HTR-8/SVneo (cell line): ENCODE measurements at places on chromosomes 7 and 10.

GRCh38 chr7:17304926-17305325 lies 6.5 kb downstream of the AHR start:
- DNase-seq: peak; percentile 28

- DNase-seq: no peak
Measured at GRCh38 chr7:100620804-100621203, 8.5 kb downstream of the MOSPD3 start.

GRCh38 chr7:128458956-128459355 lies 3.3 kb downstream of the HILPDA start:
- DNase-seq: no peak

GRCh38 chr10:97165499-97165898 lies 20.3 kb downstream of the SLIT1 start:
- DNase-seq: no peak

- no peak for DNase-seq
Measured at GRCh38 chr10:95504246-95504691, 56.9 kb downstream of the SORBS1 start.

DNA sequence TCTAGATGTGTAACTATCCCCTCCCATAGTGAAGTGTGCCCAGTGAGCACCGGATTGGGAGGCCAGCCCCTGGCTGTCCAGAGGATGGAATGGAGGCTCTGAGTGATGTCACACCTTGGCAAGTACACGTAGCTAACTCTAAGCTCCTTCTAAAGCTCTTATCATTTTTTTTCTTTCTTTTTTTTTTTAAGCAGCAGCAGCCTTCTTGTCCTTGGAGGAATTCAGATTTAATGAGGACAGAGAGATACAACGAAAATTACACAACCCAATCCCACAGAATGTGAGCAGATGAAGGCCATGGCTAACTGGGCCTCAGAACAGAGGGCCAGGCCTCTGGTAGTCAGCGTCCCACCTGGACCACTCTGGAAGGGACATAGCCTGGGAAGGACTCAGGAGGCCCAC lies 11.3 kb downstream of the TNS3 start:
- DNase-seq: no peak

DNA sequence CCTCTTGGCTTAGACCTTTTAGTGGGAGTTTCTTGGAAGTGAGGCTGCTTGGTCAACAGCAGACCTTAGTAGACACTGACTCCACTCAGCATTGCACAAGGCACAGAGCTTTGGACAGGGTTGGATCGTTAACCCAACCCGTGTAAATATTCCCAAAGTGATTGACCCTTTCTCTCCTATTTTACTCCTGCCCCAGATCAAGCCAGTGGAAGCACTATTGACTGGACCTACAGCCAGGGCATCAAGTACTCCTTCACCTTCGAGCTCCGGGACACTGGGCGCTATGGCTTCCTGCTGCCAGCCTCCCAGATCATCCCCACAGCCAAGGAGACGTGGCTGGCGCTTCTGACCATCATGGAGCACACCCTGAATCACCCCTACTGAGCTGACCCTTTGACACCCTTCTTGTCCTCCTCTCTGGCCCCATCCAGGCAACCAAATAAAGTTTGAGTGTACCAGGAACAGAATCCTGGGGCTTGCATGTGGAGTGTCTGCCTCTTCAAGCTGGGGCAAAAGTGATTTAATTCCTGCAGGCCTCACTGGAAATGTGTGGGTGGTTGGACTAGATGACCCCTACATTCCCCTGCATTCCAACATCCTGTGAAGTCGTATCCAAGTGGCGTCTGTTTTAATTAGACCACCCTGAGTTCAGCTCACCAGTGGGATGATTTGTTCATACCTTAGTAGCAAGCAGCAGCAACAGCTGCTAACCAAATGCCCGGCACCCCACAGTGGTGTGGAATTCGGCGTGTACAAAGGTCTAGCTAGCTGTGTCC lies 7.5 kb downstream of the CPA1 start:
- DNase-seq: no peak

DNA sequence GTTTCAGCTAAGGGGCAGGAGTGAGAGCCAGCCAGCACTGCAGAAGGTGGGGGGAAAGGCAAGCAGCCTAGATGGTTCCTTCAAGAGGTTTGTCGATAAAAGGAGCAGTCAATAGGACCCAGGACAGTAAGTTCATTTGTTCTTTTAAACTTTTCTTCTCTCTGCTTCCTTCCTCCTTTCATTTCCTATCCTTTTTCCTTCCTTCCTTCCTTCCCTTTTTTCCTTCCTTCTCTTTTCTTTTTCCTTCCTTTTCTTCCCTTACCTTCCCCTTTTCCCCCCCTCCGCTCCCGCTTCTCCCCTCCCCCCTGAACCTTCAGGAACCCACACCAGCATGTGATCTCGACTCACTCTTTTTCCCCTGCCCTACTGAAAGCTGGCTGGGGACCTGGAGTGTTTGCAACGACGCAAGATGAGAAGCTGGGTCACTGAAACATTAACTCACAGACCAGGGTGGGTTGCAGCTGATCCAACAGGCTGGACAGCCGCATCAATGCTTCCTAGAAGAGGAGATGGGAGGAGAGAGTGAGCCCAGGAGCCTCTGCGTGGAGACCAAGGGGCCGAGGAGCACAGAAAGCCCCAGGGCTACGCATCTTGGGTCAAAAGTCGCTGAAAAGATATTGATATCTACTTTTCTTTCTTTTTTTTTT lies 103.4 kb upstream of the SDK1 start:
- DNase-seq: no peak

- DNase-seq: no peak
Measured at GRCh38 chr10:71697938-71698709, 21.5 kb downstream of the C10orf105 start.

GRCh38 chr10:46283580-46284285 lies 3.1 kb upstream of the ANTXRL start:
- no peak for DNase-seq

DNA sequence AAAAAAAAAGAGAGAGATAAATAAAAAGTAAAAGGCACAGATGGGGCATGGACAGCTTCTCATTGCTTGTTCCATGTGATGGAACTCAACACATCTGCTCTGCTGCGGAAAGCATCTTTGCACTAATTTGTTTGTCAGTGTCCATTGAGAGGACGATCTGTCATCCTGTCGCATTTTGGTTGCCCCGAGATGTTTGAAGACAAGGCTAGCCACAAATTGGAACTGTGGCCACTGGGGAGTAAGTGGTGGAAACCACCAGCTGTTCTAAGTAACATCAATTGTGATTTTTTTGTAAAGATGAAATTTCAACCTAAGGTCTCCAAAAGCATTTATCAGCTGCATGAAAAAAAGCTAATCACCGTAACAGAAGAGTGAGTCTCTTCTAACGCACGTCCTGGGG lies 312.7 kb downstream of the ADARB2 start:
- DNase-seq: no peak

DNA sequence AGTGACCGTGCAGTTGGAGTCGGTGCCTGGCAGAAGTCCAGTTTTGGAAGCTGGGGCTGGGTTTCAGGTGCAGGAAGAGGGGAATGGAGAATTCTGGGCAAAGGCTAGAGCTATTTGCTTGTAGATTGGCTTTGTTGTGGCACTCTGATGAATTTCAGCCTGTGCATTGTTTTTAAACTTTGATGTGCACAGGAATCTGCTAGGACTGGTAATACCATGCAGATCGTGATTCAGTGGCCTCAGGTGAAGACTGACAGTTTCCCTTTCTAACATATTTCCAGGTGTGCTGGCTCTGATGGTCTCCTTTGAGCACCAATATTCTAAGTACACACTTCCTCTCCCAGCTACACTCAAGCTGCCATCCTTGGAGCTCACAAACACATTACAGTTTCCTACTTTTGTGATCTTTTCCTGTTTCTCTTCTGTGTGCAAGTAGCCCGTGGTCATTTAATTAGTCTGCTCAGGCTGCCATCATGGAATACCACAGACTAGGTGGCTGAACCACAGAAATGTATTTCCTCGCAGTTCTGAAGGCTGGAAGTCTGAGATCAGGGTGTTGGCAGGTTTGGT lies 55.6 kb downstream of the NOC3L start:
- no peak for DNase-seq

- no peak for DNase-seq
Measured at GRCh38 chr10:67807855-67808456, 30.0 kb downstream of the DNAJC12 start.
